GM12892 (cell line): ENCODE measurements at places on chromosomes 2 and 18.

DNA sequence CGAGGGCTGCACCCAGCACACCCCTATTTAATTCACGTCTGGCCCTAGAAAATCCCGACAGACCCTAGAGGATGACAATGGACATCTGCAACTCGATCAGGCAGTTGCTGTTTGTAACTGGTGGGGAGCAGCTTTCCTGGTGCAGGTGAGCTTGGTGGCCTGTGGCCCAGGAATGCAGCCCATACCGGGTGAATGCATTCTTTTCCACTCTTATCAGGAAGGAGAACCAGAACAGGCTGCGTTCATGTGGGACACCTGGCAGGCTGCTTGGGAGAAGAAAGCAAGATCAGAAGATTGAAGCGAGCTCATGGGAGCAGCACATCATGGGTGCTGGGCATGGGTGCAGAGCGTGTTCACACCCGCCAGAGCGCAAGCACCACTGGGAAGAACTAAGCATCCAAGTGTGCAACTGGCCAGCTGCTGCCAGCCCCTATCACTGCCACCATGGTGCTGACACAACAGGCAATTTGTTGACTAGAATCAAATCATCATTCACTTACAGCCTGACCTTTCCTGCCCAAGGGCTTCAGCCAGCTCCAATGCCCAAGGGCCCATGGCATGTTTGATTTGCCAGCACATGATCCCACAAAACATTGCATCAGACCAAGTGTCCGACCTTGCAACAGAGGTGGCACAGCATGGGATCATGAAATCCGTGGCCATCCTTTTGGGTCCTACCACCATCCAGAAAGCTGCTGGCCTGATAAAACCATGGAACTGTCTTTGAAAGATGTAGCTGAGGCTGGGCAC lies 241.7 kb upstream of the ID2 start:
- no peak for DNase-seq

DNA sequence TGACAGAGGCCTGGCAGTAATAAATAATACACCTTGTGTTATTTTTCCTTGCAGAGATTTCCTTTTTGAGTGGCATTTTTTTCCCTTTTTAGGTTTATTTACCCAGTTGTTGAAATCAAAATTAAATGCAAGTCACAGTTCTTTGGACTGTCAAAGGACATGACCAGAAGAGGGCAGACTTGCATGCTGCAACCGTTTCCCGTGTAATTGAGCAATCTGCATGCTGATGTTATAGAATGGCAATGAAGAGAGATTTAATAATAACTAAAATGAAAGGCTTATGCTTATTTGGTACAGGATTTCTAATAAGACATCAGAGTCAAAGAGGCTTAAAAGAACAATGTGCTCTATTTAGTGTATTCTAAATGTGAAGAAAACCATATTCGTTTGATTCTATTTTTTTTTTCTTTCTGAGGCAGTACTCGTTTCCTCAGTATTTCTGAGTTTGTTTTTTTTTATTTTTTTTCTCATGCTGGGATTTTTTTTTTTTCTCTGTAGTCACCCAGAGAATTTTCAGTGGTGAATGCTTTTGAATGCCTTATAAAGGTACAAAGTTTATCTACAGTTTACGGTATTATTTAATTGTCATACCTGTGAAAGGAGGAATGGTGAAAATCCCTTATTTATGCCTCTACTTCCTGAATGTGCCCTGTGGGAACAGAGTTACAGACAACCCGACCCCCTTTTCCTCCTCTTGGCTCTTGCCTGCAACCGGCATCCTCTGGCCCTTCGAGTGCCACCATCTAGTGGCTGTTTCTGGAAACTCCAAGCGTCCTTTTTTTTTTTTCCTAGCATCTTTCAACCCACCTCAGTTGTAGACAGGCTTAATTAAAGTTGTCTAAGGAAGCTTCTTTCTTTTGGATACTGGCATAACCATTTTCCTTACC lies 368.5 kb downstream of the LRRTM1 start:
- DNase-seq = no peak

- no peak for DNase-seq
Measured at GRCh38 chr2:705971-706511, 28.8 kb upstream of the TMEM18 start.

- DNase-seq = no peak
Measured at GRCh38 chr2:101770726-101771125, 73.2 kb downstream of the MAP4K4 start.

DNA sequence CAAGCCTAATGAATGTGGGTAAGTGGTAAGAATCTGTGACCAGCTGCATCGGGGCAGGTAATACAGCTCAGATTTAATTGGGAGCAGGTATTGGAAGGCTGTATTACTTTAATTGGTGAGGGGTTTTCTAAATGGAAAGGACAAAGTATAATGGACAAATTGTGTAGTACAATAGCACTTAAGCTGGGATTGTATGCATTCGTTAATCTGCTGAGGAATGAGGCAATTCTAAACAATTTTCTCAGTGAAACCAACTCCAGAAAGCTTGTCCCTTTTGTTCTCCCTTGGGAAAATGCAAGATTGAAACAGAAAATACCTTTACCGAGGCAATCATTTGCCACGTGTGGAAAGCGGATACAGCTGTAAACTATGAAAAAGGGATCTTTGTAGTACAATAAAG lies 801.6 kb upstream of the POU3F3 start:
- no peak for DNase-seq

GRCh38 chr2:38281095-38281742 lies 95.9 kb downstream of the ATL2 start:
- DNase-seq = no peak

GRCh38 chr18:73670524-73670923 lies 477.1 kb downstream of the FBXO15 start:
- DNase-seq = peak; percentile 5

DNA sequence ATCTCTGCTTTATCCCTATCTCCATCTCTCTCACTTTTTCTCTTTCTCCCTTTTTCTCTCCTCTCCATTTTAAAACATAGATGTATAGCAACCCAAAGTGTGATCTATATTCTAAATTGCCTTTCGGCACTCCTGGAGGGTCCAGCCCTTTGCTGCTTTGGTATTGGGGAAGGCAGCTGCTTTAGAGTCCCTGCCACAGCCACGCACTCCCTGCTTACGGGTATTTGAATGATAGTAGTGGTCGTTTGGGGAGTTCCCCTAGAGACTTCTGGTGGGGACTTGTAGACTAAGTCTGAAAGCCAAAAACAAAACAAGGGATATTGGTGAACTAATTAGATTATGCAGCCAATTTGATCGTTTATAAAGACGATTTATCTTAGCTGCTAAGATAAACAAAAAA lies 11.9 kb downstream of the QPCT start:
- no peak for DNase-seq

- DNase-seq = no peak
Measured at GRCh38 chr18:54076166-54076565, 148.3 kb downstream of the MBD2 start.

- DNase-seq = no peak
Measured at GRCh38 chr2:157438863-157439823, 4.7 kb downstream of the CYTIP start.

GRCh38 chr2:182230561-182230960 lies 196.3 kb downstream of the PDE1A start:
- no peak for DNase-seq

GRCh38 chr2:74824679-74825078 lies 9.2 kb upstream of the HK2 start:
- DNase-seq = no peak

DNA sequence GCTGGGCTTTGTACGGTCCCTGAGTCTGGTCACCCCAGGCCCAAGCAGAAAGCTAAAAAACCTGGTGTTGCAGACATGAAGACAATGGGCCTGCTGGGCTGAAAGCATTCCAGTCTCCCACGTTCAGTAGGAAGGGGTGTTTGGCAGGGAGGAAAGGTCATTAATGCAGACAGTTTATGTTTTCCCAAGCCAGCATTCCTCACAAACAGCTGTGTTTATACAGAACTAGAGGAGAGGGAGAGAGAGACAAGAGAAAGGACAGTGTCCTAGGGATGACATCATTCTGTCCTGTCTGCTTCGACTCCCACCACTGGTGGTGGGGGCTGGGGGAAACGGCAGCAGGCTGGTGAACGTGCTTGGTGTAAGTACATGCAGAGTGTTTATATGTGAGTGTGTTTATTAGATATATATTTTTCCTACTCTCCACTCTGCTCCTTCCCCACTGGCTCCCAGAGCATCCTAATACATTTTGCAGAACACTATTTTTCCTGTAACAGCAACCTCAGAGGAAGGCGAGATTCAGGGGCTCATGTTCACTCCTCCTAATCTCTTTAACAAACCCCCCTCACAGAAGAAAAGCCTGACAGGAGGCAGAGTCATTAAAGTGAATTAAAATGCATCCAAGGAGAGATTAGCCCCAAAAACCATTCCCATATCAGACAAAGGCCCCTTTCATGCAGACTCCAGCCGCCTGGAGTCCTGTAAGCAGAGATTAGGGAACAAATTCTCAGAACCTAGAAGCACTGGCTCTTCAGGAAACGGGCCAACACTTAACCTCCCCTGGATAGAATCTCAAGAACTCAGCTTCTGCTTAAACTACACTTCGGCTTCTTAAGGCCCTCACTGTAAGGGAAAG lies 380.4 kb downstream of the TNS1 start:
- DNase-seq = no peak

DNA sequence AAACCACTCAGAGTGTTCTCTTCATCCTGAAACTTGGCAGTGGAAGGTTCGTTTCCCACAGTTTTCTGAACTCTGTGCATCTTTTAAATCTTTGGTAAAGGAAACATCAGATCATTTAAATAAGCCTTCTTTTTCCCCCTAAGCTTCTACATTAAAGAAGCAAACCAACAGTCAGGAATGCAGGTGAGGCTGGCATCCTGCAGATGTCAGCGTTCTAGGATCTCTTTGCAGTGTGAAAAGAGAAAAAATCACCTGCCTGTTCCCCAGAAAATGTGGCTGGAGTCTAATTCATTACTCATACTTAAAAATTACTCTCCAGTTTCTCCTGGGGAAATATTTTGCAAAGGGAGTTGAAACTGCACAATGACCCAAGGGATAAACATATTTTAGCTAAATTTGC lies 64.5 kb upstream of the ZCCHC2 start:
- no peak for DNase-seq

DNA sequence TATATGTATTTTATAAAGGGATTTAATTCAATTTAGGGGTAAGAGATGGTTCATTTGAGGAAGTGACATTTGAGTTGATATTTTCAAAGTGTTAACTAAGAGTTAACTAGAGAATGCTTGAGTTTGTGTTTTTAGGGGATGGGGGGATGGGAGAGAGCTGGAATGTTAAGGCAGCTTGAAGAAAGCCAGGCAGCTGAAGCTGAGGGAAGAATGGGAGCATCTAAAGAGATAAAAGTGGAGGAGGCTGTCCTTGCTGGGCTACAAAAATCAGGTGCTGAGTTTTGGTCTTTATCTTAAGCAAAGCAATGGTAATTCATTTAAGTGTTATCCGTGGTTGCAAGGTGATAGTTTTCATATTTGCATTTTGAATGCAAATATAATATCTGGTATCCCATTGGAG lies 9.2 kb downstream of the CHST9 start:
- no peak for DNase-seq

DNA sequence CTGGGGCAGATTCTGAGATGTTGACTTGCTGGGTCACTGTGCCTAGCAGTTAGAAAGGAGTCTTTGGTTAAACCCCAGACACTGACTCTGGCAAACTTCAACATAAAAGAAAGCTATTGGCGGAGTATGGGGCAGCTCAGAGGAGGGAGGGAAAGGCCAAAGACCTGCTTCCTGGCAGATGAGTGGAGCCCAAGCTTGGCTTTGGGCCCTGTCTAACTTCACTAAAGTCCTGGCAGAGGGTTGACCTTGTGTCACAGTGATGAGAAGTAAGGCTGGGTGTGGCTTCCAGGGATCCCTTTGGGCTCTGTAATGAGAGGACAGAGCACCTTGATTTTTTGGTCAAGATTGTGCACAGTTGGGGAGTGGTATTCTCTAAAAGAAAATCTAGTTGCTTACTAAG lies 129.8 kb upstream of the SEC11C start:
- DNase-seq = no peak

- DNase-seq = no peak
Measured at GRCh38 chr2:164275659-164276058, 345.6 kb downstream of the GRB14 start.

GRCh38 chr2:37912056-37912455 lies 13.0 kb upstream of the RMDN2 start:
- DNase-seq = no peak

GRCh38 chr18:79571211-79572092 lies 108.2 kb upstream of the CTDP1 start:
- no peak for DNase-seq

DNA sequence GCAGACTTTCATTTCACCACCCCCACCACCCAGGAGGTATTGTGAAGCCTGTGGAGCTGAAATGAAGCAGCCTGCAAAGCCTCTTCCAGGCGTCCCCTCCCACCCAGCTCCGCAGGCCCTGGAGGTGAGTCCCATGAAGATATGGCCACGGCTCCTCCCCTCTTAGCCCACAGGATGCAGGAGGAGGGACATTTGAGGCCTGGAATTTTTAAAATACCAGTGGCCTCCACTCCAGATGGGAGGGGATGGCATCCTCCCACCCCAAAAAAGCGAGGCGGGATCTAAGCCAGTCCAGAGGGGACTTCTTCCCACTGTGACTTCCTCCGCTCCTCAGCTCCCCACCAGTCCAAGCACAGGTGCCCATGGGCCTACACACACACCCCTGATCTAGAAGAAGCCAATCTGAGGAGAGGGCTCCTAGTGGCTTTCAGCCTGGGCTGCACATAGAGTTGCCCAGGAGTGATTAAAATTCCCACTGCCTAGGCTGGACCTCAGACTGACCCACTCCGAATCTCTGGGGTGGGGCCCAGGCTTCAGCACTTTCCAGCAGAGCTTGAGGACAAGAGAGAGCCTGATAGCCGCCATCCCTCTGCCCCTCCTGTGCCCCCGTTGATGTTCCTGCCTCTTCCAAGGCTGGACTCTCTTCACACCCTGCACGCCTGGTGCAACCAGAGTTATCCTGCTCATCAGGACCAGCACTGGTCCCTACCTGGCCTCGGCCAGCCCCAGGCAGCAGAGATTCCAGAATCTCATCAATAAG lies 206.9 kb downstream of the TNS1 start:
- DNase-seq = no peak

- DNase-seq = no peak
Measured at GRCh38 chr2:147033044-147033443, 811.8 kb upstream of the ACVR2A start.

- DNase-seq = no peak
Measured at GRCh38 chr2:113842919-113843736, 46.8 kb upstream of the ACTR3 start.
